ENCODE measurements at places on chromosomes 5 and 9.

DNA sequence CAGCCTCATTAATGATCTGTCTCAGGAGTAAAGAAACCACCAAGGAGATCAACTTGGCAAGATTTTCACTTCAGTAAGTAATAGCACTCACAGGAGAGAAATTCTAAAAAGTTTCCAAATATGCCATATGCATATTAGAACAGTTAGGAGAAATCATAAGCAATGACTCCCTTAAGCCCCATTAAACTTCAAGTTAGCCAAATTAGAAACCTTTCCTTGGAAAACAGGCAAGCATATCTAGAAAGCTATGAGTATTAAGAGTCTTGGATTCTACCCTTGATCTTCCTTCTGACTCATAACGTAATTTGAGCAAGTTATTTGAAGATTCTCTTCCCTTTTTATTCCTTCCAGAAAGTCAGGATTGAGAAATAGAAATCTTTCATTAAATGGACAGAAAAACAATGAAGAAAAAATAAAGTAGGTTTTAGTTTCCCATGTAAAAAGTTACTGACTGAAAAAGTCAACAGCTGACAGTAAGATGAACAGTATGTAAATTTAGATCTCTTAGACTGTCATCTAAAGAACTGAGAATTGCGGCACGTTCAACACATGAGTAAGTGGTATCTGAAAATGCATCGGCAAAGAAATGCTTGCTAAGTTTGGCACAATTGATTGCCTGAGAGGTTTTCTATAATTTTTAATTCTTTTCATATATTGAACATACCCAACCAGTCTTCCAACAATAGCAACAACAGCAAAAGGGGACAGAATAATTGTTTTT, 565.7 kb upstream of the FTMT start:
- peak; percentile 15 for DNase-seq

- no peak for DNase-seq
Measured at GRCh38 chr5:31396611-31397295, 135.1 kb downstream of the DROSHA start.

DNA sequence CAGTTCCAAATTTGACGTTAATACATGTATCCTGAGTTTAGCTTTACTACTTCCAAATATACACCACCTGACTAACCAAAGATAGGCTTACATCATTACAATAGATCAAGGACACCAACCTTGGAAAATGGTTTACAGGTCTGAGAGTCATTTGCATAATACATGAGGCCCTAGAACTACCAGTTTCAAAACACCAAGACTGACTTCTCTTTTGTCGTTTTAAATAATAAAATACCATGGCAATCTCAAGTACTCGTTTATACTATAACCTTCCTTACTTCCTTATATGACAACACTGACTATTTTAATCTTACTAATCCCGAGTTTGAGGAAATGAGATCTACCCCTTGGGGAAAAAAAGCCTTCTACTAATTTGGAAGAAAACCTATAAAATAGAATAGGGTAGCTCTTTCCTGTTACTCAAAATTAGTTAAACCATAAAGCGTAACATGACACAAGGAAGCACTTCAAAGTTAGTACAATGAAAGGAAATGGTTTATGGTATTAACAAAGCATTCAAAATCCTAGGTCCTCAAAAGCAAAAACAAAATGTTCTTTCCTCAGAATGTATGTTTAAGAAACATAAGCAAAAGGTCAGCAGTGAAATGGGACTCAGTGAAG, 42.1 kb downstream of the UBQLN1 start:
- no peak for DNase-seq

GRCh38 chr5:32991421-32991815, 280.3 kb downstream of the NPR3 start:
- DNase-seq, result no peak

GRCh38 chr5:179619776-179620175, 3.7 kb downstream of the HNRNPH1 start:
- DNase-seq, result peak; percentile 50

Measured in iris pigment epithelial cell (primary cell).